ENCODE measurements at places on chromosomes 7 and 10.

- DNase-seq, result no peak
These were observed 25.7 kb downstream of the C10orf71 start for GRCh38 chr10:49324711-49325110.

DNA sequence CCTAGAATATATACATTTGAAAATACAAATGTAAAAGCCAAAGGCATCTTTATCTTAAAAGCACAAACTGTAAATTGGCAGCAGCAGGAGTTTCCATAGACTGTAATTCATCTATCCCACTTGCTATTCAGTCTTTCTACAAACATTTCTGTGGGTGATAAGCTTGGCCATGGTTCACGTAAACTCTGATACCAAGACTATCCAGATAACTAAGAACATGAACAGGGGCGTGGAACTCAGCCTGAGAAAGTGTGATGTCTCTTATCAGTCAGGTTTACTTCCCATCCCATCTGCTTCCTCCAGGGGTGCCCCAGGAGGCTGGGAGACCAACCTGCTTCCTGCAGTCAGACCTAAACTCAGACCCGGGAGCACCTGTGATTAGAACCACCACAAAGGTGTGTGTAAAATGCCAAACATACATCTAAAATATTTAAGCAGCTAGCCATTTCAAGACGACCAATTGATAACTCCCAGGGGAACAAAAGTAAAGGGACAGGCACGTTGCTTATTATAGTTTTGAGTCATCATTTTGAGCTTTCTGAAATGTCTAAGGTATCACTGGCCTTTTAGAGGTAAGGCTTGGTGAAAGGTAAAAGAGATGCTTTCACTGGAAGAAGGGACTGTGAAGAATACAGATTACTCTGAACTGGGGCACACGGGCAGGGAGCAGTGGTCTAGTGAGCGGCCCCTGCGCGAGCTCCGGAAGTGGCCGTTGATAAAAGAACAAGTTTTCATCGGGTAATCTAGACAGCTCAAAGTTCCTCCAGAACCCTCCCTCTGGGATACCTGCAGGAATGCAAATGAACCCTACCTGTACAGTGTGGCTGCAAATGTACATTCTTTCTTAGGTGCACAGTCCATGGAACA is 51.5 kb downstream of the RSU1 start:
- DNase-seq, result no peak

GRCh38 chr7:15330943-15331342 is 230.9 kb downstream of the AGMO start:
- DNase-seq, result no peak

GRCh38 chr10:116825901-116826300 is 23.4 kb upstream of the ENO4 start:
- DNase-seq, result no peak

GRCh38 chr10:30742471-30742870 is 112.9 kb upstream of the LYZL2 start:
- no peak for DNase-seq

DNA sequence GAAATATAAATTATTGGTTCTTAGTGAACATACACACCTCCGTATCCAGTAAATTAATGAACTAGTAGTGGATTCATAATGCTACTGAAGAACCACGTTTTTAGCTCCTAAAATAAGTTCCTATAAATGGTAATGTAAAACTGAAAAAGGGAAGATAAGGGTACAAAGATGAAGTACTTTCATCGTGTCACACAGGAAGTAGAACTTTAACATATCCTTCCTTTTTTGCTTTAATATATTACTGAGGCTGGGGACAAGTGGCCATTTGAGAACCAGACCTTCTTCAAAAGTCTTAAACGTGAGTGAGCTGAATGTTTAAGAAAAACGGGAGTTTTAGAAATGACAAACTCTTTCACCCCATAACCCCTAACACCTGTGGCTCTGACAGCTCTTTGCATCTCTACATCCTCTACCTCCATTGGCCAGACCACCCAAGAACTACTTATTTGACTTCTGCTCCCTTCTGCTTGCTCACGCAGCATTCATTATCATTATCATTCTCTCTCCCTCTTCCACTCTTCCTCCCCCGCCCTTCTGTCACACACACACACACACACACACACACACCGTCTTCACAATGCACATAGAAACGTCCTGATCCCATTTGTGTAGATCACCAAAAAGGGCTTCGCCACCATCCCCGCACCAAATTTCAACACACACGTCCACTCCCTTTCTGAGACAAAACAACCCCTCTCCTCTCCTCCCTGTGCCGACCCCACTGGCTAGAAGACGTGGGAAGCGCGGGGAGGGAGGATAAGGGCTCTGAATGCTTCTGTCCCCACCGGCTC is 677 bp downstream of the SKAP2 start:
- peak; percentile 42 for DNase-seq

- no peak for DNase-seq
These were observed 310.9 kb upstream of the NEBL start for GRCh38 chr10:21207852-21208646.

DNA sequence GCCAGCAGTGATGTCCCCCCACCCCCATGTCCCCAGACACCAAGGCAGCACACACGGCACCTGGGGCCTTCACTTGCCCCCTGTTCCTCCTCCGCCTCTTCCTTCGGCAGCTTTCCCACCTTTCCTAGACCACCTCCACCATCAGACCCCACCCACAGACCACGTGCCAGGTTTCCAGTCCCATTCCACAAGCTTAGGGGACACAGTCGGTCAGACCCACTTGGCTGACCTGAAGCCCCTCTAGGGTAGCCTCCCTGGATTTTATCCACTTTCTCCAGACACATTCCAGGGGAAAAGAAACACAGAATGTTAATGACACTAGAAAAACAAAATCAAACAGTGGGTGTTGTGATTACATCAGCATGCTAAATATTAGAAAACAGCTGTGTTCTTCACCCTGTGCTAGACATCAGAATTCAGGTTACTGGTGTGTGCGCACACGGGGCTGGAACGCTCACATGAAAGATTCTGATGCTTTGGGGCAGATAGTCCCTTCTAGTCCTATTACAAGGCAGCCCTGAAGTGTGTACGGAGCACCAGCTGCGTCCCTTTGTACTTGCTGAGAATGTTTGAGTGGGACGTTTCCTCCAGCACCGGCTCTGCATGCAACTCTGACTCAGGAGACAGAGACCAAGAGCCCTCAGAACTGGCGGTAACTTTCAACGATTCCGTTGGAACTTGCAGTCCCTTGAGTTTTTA is 75.5 kb upstream of the PPP2R2D start:
- no peak for DNase-seq

DNA sequence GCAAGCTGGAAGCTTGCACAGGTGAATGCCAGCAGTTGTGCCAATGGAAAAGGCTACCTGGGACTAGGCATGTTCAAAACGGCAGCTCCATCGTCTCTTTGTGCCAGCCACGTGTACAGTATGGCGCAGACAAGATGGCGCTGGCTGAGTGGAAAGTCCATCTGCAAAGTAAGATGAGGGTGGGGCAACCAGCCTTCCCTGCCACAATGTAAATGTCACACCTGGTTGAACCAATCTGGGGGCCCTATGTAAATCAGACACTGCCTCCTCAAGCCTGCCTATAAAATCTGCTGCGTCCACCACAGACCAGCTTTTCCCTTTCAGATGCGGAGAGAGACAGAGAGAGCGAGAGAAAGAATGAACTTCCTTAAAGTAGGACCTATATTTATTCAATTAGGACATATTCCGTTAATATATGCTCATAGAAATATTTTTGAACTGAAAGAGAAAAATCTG is 18.5 kb upstream of the C7orf33 start:
- DNase-seq, result no peak

DNA sequence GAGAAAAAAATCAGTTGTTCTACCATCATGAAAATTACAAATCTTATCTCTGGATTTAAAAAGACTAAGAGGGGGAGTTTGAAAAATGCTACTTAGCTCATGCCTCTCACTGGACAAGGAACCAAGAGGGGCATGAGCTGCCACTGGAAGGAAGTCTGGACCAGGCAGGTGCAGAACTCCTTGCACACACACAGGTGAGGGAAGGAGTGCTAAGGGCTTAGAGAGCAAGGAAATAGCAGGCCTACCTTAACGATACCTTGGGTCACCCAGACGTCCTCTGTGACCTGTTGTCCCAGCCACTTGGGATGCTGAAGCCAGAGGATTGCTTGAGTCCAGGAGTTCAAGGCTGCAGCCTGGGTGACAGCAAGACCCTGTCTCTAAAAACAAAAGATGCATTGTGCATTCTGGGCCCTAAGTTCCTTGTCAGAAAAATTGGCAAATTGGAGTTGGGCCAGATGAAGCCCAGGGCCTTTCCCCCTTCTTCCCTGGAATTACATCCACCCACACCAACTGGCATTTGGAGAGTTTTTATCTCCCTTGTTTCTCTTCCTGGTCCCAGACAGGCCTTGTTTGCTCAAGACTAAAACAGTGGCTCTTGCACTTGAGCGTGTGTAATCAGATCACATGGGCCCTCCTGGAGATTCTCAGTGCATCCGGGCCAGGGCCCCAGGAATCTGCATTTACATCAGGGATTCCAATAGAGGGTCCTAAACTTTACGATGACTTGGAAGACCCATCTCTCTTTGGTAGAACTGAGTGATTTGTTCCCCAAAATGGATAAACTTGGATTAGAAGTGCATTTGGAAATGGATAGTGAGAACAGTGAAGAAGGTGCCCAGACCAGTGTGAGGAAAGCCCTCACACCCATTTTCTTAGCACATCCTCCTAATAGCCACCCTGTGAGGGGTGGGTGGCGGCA is 3.0 kb downstream of the DDIT4 start:
- no peak for DNase-seq

GRCh38 chr7:129830949-129831348 is 121.8 kb downstream of the UBE2H start:
- DNase-seq, result no peak

DNA sequence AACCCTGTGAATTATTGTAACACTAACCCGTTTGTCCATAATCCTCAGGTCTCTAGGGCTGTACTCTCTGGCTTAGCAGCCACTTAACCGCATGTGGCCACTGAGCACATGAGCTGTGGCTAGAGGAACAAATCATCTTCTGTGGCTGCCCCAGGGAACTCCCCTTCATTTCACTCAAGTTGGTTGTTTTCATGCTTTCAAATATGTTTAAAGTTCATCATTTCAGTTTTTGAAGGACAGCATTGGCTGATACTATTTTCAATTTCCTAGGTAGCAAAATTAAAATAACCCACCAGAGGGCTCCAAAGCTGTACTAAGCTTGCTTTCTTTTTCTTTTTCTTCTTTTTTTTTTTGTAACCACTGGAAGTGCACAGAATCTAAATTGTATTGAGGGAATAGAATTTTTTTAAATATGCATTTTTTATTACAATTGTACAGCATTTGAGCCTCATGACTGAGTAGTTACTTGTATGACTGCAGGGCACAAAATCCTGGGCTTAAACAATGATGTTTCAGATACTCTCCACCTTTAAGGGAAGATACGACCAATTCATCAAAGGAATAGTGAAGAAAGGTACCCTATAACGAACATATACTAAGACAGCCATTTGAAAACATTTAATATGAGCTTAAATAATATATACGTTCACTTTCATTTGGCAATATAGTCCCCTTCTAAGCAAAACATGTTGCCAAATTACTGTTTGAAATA is 38.6 kb downstream of the MRC1 start:
- no peak for DNase-seq

GRCh38 chr10:5478694-5479305 is 20.6 kb downstream of the CALML5 start:
- DNase-seq, result no peak

- no peak for DNase-seq
These were observed 57.0 kb upstream of the EXOC4 start for GRCh38 chr7:133195868-133196267.

GRCh38 chr10:3852147-3852904 is 67.3 kb upstream of the KLF6 start:
- peak; percentile 80 for DNase-seq

DNA sequence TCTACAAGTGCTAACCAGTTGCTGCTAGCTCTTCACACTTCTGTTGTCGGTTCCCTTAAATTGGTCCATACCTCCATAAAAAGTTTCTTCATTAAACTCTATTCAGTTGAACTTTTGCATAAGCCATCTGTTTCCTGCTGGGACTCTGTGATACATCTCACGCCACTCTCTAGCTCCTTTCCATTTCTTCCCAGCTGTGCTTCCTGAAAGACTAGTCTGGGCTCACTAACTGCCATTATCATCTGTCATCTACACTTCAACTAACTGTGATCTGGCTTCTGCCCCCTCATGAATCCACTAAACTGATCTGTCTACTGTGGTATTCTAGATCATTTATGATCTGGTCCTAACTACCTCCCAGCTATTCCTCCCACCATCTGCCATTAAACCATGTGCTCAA is 78.3 kb downstream of the ELAPOR2 start:
- DNase-seq, result no peak

GRCh38 chr10:81724431-81724830 is 150.6 kb upstream of the NRG3 start:
- no peak for DNase-seq

Data from CD4-positive, alpha-beta T cell treated with Interleukin-1 beta for 1 hour (primary cell).